Effector CD4-positive, alpha-beta T cell (primary cell): ENCODE measurements at places on chromosomes 6 and 20.

DNA sequence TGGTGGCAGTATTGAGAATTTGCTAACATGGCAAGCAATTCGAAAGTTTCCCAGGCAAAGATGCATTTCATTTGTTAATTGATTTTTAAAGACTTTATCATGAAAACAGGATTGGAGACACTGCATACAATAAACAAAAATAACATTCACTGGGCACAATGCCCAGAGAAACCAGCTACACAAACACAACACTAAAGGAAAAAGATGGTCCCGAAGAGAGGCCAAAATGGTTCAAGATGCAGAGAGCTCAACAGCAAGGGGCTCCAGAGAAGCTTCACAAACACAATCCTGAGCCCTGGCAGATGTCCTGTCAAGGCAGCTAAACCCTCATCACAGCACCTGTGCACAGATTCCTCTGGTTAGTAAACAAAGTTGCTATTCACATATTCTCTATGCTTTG is 79.3 kb downstream of the INSM1 start:
- no peak for DNase-seq

DNA sequence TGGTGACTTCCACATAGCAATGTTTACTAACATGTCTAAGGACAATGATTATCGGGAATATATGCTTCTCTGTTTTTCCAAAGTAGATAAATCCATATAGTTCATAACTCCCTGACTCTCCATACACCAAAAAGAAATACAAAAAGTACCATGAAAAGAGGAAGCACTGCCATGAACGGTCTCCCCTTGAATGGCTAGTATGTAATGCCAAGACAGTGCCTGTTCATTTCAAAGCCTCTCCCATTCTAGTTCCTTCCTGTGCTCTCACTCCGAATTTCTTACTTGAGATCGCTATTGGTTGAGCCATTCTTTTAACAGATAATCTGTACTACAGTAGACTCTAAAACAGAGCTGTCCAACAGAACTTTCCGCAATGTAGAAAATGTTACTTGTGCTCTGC is 54.8 kb upstream of the EDN1 start:
- DNase-seq, result no peak

GRCh38 chr20:41029150-41029901 is 704 bp downstream of the TOP1 start:
- DNase-seq, result peak; percentile 17

GRCh38 chr6:90026216-90026615 is 131.9 kb downstream of the GJA10 start:
- DNase-seq, result no peak

DNA sequence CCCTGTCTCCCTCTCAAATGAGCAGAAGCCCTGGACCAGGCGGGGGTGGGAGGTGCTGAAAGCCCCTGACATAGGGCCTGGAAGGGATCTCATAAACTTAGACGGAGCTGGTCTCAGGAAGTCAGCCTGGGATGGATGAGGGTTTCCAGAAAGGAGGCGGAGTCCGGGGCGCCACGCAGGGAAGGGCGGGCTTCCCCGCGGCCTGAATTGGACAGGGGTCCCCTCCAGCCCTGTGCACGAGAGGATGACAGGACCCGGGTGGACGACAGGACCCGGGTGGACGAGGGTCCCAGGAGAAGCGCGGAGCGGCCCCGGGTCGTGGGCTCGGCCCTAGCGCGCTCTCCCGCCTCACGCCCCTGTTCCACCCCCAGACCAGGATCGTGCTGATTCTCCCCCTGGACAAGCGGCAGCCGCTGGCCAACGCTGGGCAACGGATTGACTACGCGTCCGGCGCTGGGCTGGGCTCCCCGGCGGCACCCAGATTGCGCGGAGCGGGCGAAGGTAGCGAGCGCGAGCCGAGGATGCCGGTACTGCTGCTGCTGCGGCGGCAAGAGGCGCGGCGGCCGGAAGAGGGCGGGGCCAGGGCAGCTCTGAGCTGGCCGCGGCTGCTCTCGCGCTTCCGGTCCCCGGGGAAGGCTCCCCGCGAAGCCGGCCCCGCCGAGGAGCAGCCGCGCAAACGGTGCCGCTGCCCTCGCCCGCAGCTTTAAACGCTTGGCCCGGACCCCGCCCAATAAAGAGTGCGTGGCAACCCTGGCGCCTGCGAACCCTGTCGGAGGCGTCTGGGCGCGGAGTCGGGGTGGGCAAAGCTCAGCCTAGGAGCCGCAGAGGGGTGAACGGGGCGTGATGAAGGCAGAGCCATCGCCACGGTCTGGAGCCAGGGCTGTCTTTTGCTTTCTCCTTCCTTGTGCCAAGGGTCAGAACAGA is 1.3 kb downstream of the C20orf144 start:
- DNase-seq, result peak; percentile 73

DNA sequence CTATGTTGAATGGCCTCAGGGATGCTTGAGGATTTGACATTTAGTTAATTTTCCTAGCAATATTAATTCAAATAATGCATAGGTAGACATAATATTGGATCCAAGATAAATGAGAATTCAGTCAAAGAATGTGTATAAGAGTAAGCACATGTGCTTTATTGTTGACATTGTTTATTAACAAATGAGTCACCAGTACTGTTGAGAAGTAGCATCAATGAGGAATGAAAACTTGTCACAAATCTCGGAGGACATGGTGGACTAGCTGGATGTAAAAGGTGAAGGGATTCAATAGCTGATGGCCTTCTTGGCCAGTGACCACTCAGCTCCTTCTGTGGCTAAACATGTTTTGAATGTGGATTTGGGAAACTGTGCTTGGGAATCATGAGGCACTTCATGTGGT is 1137.0 kb downstream of the HACE1 start:
- no peak for DNase-seq

GRCh38 chr20:51531141-51531710 is 11.3 kb downstream of the NFATC2 start:
- DNase-seq, result peak; percentile 69

GRCh38 chr6:79269877-79270276 is 35.4 kb upstream of the HMGN3 start:
- DNase-seq, result no peak

GRCh38 chr6:101392586-101393230 is 800 bp upstream of the GRIK2 start:
- no peak for DNase-seq
